ENCODE measurements at places on chromosomes 5 and 9. TPM values are rescaled to one million over a fixed set of nuclear protein-coding genes. Genes with fewer than 3 reads are reported as not detected.

The C9orf153 gene
- 0.22 TPM for polyA plus RNA-seq

The SV2C gene
- polyA plus RNA-seq: not detected

The HMGCS1 gene
- 10.0 TPM for polyA plus RNA-seq

The SLC6A18 gene
- not detected for polyA plus RNA-seq

The PAIP2 gene
- polyA plus RNA-seq: 143 TPM

The COX7C gene
- polyA plus RNA-seq: 1,782 TPM

The CNTNAP3B gene
- polyA plus RNA-seq: 0.65 TPM

The C9 gene
- not detected for polyA plus RNA-seq

The PCDHGA11 gene
- 0.72 TPM for polyA plus RNA-seq

The CDKN2B gene
- polyA plus RNA-seq: 1.7 TPM

The CD180 gene
- polyA plus RNA-seq: 0.10 TPM

The SSNA1 gene
- polyA plus RNA-seq: 142 TPM

The HTR1A gene
- not detected for polyA plus RNA-seq

The DMRT3 gene
- polyA plus RNA-seq: 0.07 TPM

The CD72 gene
- polyA plus RNA-seq: 0.46 TPM

The CCL27 gene
- 0.21 TPM for polyA plus RNA-seq

The MSMP gene
- 0.16 TPM for polyA plus RNA-seq

The MLANA gene
- polyA plus RNA-seq: 0.03 TPM

GRCh38 chr5:59322058-59322457 lies 571.5 kb downstream of the PDE4D start:
- DNase-seq: no peak

- DNase-seq: peak; percentile 62
These were observed 207.3 kb downstream of the TMEM38B start for GRCh38 chr9:105901514-105902109.

GRCh38 chr5:138645778-138646575 lies 70.8 kb upstream of the HSPA9 start:
- no peak for DNase-seq

DNA sequence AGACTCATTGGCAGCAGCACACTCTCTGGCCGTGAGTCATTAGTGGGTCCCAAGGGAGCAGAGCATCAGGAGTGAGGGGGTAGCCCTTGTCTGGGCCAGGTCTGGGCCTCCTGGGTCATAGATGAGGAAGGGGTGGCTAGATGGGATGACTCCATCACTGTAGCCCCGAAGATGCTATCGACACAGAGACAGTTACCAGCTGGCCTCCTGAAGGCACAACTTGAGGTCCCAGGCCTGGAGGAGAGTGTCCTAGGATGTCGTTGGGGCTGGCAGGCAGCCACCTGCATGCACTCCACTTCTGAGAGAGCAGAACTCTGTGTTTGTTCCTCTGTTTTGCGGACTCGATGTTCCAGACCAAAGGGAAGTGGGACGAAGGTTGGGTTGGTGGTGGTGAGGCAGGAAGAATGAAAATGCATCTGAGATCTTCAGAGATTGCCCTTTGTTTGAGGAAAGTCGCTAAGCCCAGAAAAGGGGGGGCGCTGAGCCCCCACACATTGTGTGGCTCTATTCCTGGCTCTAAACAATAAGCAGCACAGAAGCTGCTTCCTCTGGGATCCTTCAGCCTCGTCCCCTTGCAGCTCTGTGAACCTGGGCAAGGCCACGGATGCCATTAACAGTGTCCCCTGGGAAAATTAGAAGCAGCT lies 4.7 kb downstream of the BTNL9 start:
- DNase-seq: peak; percentile 37

DNA sequence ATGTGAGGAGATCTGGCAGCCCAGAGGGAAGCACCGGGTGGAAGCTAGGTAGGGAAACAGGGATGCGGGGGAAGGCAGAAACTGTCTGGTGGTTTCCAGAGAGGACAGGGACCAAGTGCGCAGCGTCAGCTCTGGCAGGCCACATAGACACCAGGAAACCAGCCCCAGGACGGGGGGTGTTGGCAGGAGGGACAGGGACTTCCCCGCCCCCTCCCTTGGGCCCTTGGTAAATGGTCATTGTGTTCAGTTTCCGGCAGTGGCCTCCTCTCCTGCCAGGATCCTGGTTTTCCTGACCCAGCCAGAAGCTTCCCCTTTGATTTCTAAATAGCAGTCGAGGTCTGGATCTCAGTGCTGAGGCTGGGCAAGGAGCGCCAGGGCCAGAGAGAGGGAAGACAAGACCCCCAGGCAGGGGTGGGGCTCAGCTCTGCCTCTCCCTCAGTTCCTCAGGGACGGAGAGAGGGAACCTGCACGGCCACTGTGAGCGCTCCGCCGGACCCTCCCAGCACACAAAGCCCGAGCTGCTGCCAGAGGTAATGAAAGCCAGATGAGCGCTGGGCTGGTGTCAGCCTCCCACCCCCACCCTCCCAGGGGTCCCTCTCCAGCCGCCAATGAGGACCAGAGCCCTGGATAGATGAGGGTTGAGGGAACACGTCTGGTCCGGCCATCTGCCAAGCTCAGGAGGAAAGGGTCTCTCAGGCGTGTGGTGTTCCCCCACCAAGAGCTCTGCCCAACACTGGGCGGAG lies 1.8 kb downstream of the RALGDS start:
- DNase-seq: peak; percentile 70

GRCh38 chr9:136577941-136578625 lies 32.2 kb upstream of the NOTCH1 start:
- DNase-seq: peak; percentile 44

GRCh38 chr9:16267281-16268066 lies 603.0 kb downstream of the BNC2 start:
- DNase-seq: no peak

DNA sequence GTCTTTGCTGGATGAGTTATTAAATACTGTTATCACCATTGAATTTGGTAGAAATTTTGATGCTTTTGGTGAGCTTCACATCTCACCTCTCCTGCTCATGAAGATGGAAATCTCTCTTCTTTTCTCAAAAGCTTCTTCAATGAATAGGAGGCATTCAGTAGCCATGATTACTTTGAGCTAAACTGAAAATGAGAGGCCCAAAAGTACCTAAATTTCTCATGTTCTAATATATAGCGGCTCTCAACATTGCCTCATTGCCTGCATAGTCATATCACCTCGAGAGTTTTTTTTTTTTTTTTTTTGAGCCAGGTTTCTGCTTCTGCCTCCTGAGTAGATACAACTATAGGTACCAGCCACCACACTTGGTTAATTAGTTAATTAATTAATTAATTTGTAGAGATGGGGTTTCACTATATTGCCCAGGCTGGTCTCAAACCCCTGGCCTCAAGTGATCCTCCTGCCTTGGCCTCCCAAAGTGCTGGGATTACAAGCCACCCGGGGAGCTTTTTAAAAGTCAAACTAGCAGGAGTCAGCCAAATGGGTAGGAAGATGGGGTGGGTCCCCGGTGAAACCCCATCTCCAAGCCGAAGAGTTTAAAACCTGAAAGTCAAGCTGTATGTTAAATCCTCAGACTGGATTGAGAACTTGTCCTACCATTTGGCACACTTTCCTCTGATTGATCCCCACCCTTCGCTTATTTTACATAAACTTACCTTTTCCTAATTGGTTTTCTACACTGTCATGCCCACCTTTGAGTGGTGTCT lies 169.0 kb downstream of the DOCK2 start:
- no peak for DNase-seq

- no peak for DNase-seq
These were observed 98.2 kb downstream of the SEMA5A start for GRCh38 chr5:9447691-9448090.

DNA sequence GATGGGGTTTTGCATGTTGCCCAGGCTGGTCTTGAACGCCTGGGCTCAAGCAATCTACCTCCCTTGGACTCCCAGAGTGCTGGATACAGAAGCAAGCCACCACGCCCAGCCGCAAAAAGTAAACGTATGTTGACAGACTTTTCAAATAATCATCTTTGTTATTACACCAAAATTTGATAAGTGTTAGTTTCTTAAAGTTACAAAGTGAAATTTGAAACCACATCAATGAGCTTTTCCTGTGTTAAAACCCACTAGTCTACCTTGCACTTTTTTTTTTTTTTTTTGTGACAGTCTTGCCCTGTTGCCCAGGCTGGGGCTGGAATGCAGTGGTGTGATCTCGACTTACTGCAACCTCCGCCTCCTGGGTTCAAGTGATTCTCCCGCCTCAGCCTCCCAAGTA lies 29.9 kb downstream of the SPACA9 start:
- no peak for DNase-seq

DNA sequence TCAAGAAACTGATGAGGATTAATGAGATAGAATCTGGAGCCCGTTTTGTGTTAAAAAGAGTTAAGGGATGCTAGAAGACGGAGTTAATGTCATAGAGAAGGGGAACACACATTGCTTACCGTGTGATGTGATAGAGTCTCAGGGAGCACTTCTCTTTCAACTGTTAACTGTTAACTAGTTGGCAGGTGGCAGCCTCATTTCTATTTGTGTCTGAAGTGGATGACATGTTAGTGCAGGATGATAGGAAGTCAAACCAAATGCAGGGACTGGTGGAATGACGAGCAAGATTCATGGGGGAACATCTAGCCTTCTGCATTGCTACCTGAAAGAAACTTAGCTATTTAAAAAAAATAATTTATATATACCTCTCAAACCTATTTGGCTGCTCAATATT lies 222.7 kb downstream of the MAST4 start:
- DNase-seq: no peak

- DNase-seq: no peak
These were observed 67.5 kb downstream of the HTR4 start for GRCh38 chr5:148586796-148587195.

- DNase-seq: no peak
These were observed 3.9 kb downstream of the GCNT4 start for GRCh38 chr5:75048457-75048953.

DNA sequence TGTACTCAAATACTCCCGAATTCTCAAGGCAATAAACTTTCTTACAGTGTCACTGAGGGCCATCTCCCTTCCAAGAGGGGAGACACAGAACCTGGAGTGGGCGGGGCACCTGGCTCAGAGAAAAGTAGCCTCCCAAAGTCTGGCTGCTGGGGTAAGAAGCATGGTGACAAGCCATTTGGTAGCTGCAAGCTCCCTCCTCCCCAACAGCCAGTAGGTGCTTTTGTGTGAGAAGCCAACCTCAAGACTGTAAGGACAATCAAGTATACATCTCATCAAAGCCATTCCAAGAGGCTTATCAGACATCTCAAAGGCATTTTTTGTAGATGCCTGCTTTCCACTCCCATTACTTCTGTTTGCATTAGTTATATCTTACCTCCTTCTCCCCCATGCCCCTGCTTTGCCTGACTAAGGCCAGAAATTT lies 1.4 kb downstream of the DAB2 start:
- no peak for DNase-seq

DNA sequence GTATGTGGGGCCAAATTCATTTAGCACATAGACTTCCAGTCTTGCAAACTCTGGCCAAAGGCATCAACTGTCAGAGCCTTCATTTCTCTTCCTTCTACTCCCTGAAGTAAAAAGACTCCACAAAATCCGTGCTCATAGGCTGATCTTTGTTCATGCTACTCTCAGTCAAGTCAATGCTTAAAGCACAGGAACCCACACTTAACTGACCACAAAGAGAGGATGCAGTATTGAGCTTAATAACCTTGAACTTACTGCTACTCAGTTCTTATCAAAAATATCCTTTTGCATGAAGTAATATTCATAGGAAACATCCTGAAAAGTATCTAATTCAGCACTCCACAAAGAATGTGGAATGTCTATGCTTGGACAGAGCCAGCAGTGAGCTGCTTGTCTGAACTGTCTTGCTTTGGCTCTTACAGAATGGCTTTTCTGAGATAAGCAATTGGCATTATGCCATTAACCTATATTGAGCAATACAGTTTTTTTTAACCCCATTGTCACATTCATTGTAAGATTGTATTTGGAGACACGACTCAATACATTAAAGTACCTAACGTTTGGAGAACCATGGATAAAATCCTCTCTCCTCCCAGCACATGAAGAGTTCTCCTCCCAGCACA lies 21.7 kb downstream of the LPAR1 start:
- DNase-seq: no peak

GRCh38 chr5:150665044-150665443 lies 4.0 kb downstream of the MYOZ3 start:
- no peak for DNase-seq

DNA sequence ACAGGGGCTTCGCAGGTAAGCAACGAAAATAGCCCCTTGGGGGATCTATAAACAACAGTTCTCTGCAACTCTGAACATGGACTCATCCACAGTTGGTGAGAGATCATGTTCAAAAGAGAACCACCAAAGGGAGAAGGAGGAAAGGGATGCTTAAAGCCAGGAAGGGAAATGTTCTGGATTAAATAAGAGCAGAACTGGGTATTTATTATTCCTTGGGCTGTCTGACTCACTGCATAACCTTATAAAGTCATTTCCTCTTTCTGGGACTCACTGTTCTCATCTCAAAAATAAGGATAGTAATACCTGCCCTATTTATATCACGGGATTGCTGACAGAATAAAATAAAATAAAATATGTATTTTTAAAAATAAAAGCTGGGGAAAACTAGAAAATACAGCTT lies 11.2 kb upstream of the MARCHF3 start:
- DNase-seq: no peak

GRCh38 chr5:55421074-55421529 lies 113.3 kb downstream of the MTREX start:
- no peak for DNase-seq

GRCh38 chr5:178376921-178377582 lies 144.4 kb upstream of the PHYKPL start:
- DNase-seq: no peak

DNA sequence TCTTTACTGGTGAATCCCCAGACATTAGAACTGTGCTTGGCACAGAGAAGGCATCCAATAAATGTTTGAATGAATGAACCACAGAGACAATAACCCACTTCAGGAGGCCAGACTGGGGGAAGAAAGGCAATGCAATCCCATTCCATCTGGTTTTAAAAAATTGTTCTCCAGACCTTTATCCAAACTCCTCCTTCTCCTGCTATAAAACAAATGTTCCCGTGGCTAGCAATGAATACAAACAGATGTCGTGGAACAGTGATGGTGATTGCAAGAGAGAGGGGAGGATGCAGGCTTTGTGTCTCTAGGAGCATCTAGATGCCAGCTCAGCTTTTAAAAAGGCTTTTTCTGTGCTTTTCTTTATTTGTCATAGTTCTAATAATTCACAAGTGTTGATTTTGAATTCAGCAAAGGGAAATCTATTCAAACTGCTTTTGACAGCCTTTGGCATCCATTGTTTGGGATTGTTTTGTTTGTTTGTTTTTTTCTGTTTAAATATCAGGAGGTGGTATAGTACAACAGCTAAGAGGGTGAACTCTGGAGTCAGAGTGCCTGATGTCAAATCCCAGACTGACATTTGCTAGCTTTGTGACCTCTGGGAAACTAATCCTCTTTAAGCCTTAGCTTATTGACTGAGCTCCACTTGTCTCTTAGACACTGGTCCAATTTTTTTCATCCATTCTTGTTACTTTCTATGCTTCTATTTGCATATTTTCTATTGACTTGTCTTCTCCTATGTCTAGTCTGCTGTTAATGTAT lies 59.1 kb downstream of the TNFSF15 start:
- DNase-seq: no peak

DNA sequence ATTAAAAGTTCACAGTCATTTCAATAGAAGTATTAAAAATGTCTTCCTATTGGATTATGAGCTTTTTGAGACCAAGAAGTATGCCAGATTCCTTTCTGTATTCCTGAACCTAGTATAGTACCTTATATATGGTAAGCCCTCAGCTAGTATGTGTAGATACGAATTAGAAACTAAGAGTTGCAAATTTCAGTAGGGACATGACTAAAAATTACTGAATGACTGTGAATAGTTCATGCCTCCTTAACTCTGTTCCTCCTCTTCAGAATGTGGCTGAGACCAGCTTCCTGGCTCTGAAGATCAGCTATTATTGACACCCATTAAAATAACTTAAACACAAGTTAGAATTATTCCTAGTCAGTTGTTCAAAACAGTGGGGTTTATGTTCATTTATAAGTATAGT lies 19.7 kb downstream of the KDM3B start:
- no peak for DNase-seq

Data from psoas muscle (tissue), 8 donors.